Epithelial cell of prostate (primary cell): ENCODE measurements at places on chromosomes 5 and 9.

GRCh38 chr9:136620441-136621018, 42.2 kb upstream of the EGFL7 start:
- DNase-seq = no peak

DNA sequence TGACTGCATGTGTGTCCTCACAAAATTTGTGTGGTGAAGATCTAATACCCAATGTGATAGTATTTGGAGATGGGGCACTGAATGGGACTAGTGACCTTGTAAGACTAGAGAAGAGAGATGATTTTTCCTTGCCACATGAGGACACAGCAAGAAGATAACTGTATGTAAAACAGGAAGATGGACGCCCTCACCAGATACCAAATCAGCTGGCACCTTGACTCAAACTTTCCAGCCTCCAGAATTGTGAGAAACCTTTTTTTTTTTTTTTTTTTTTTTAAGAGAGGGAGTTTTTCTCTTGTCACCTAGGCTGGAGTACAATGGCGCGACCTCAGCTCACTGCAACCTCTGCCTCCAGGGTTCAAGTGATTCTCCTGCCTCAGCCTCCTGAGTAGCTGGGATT, 40.3 kb downstream of the UBTD2 start:
- DNase-seq = no peak

DNA sequence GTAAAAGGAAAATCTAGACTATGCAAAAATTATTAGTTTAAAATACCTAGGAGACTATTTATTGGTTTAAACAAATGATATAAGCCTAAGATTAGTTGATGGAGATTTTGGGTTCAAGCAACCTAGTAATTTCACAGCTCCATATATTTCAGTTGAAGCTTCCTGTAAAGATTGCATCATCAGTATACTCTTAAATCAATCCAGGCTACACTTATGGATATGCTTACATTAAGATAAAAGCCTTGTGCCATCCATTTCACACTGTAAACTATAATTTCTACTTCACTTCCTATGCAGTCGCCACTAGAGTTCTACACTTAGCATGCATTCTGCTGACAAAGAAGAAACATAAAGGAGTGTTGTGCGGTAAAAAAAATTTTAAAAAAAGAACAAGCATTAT, 7.3 kb upstream of the LIX1 start:
- no peak for DNase-seq

- no peak for DNase-seq
Measured at GRCh38 chr5:14396066-14396465, 185.5 kb upstream of the OTULINL start.

DNA sequence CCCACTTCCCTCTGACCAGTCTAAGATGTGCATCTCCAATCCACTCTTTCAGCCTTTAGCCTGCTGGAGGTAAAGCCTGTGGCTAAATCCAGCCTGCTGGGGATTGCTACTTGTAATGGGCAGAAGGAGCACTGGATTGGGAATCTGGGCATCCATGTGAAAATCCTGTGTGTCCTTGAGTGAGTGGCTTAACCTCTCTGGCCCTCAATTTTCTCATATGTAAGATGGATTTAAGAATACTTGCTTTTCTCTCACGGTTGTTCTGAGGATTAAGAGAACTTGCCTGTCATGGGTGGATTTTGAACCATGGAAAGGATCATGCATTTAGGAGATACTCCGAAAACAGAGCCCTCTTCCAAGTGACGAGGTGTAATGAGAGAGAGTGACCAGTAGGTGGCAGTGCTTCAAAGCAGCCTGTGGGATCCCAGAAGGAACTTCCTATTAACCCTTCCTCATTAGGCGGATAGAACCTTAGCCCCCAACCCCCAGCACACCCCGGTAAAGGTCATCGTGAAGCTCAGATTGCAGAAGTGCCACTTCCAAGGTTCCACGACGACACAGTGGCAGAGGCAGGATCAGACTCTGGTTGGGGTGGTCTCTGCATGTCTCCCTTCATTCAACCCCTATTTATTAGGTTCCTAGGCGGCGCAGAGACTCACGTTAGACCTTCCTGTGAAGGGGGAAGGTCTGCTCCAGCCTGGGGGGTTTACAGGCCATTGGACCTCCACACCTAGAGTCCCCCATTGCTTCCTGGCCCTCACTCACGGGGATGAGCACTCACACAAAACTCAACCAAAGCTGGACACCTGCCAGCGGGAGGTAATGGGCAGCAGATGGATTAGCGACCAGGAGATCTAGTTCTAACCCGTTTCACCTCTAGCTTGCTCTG, 68.7 kb upstream of the ZNF618 start:
- DNase-seq = peak; percentile 5

- DNase-seq = no peak
Measured at GRCh38 chr5:130231786-130232185, 327.5 kb downstream of the CHSY3 start.

DNA sequence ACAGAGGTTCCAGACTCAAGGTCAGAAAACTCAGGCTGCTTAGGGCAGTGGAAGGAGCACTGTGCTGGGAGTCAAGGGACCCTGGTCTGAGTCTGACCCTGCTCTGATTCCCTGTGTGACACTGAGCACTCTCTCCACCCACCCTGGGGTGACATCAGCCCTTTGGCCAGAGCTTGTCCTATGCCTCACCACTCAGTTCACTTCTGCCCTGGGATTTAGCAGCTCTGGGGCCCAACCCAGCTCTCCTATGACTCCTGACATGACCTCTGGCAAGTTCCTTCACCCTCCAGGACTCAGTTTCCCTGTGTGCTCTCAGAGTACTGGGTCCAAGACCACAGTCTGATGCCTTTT, 63.9 kb downstream of the FAM114A2 start:
- no peak for DNase-seq

DNA sequence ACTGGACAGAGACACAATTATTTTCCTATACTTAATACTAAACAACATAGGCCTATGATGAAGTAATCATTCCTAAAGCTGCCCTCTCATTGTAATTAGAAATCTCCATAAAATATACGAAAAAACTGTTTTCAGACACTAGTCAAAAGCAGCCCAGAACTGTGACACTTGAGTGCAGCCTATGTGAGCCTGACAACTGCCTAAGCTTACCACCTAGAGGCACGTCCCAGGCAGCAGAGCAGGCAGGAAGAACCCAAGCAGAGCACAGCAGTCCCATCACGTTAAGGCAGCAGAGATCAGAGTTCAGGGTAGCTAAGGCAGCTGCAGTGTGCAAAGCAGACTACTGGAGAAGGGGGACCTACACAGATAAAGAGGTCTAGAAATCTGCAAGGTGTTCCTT, 46.4 kb downstream of the GOLPH3 start:
- no peak for DNase-seq

GRCh38 chr5:93886098-93886806, 144.9 kb upstream of the POU5F2 start:
- DNase-seq = no peak

- DNase-seq = no peak
Measured at GRCh38 chr9:135069558-135070197, 17.8 kb upstream of the OLFM1 start.

DNA sequence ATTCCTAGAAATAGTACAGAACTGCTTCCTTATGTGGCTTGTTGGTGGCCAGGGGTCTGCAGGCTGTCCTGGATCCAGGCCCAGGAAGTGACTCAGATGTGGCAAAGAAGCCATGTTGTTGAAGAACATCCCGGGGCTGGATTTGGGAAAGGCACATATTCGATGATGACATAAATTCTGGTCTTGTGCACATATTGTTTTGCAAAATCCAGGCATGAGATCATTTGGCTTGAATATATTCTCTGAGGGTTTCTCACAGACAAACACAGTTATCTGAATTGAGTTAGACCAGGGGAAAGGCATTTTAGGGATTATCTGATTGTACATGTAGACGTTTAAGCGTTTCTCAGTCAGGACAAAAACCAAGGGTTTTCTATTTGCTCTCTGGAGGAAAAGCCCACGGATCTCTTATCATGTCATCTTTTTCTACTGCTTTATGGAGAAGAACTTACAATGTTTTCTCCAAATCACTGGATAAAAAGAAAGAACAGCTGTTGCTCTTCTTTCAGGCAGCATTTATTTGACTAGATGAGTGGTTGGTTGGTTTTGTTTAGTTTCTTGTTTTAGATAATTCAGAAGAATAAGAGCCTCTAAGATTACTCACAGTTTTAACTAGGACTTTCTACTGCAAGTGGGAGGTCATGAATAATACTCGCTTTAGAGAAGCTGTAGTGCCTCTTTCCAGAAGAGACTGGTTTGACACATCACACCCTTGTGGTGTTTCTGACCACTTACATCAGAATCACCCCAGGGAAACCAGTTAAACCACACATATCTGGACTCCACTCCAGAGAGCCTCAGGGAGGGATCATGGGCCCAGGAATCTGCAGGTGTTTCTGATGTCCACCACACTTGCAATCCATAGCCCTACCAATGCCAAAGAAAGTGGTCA, 29.5 kb upstream of the LHFPL2 start:
- peak; percentile 66 for DNase-seq

GRCh38 chr5:104345222-104346016, 782.8 kb upstream of the NUDT12 start:
- no peak for DNase-seq

GRCh38 chr9:16571127-16571802, 299.2 kb downstream of the BNC2 start:
- no peak for DNase-seq

GRCh38 chr5:65102976-65103711, 334.4 kb downstream of the CWC27 start:
- no peak for DNase-seq

DNA sequence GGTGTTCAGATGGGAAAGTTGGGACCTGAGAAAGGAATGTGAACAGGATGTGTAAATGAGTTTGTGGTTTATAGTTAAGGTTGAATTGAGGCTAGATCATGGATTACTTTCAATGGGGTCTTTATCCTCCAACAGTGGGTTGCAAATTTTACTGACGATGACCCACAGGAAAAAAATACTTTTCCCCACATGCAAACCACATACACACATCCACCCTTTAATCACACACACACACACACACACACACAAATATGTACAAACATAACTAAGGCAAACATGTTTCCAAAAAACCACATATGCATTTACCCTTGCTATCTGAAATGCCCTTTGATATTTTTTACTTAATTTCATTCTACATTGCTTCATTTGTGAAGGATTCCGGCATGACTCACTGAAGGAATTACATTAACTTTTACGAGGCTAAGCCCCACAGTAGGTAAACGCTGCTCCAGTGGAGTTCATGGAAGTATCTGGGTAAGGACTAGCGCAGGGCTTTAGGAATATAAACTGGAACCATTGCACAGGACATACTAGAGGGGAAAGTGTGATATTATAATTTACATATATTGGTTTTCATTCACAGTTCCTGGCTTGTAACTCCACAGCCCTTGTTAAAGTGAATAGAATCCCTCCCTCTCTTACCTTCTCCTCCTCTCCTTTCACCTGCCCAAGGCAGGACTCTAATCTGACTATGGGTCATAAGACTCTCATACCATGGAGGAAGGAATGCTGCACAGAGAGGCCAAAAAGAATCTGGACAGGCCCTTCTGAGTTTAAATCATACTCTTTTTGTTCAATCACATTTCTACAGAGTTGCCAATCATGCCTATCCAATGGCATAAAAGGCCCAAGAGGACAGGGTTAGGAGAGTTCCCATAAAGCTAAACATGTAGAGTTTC, 8.5 kb upstream of the SPEF2 start:
- DNase-seq = peak; percentile 5

DNA sequence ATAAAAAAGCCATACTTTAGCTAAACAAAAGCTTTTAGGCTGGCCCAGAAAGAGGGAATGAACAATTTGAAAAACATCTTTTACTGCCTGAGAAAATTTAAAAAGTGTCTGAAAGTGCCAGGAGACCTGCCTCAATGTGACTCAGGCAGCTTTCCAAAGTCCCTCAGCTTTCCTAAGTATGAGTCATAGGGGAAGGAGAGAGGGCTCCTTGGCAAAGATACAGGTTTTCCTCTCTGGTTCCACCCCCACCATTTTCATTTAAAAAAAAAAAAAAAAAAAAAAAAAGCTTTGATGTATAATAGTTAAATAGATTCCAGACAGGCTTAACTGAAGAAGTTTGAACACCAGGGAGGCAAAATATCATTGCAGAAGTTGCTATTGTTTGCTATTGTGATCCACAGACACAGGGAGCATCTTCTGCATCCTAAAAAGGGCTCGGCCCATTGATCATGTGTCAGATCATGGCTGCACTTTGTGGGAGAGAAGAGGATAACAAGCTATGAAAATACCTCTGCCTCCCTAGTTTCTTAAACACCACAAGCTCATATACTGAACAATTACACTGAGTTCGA, 71.5 kb downstream of the MRPS27 start:
- no peak for DNase-seq

DNA sequence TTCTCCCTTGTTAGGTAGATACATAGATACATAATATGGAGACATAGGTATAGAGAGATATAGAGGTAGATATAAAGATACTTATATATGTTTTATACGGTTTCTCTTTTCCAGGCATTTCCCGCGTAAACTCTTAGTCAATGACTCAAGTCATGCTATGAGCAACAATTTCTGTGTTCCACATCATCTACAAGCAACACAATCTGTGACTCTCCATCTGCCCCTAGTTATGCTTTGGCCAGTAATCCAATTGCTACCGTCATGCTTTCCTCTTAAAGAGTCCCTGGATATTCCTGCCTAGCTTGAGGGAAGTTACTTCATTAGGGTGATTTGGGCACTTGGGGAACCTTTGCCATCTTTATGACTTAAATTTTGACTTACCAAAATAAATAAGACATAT, 129.0 kb upstream of the ADAMTS16 start:
- DNase-seq = no peak

GRCh38 chr5:123819833-123820232, 307.9 kb downstream of the CSNK1G3 start:
- no peak for DNase-seq

- no peak for DNase-seq
Measured at GRCh38 chr9:127229691-127230417, 34.7 kb upstream of the GARNL3 start.

DNA sequence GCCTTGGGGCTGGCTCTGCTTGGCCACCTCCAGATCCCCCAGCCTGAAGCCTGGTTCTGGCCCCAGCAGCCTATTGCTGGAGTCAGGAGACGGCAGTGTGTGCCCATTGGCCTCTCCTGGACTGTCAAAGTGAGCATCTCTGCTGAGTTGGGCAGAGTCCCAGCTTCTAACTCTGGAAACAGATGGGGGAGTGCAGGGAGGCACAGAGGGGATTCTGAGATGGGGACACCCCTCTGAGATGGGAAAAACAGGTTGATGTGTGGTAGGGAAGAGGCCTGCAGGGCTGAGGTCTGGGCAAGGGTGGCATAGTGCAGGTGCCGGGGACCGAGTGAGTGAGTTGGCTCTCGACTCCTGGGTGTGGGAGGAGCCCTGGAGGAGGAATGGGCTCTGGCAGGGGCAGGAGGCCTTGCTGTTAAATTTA, 27.5 kb downstream of the PHF2 start:
- no peak for DNase-seq

GRCh38 chr5:56814361-56814962, 887 bp upstream of the MAP3K1 start:
- DNase-seq = no peak

- DNase-seq = no peak
Measured at GRCh38 chr9:125747765-125748445, 732 bp downstream of the PBX3 start.

- DNase-seq = no peak
Measured at GRCh38 chr5:112560371-112560770, 141.3 kb upstream of the EPB41L4A start.
